ENCODE measurements at places on chromosomes 11 and 22.

DNA sequence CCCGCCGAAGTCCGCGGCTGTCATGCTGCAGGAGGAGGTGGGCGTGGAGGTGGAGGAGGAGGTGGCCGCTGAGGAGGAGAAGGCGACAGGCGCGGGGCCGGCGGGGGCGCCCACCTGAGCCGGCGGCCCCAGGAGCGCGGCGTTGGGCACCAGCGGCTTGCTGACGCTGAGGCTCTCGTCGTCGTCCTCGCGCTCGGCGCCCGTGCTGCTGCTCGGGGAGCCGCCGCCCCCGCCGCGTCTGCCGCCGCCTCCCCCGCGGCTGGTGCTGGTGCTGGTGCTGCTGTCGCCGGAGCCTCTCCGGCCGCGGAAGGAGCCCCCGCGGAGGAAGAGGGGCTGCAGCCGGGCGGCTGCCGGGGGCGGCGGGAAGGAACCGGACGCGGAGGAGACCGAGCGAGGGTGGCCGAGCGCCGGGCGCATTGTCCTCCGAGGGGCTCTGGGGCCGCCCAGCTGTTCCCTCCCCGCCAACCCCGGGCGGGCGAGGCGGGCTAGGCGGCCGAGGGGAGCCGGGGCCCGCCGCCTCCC lies 388 bp downstream of the TMEM121B start:
- DNase-seq: no peak

GRCh38 chr11:105074166-105074530 lies 29.0 kb upstream of the CARD16 start:
- no peak for DNase-seq

- DNase-seq: no peak
Observed at GRCh38 chr11:131998020-131998419, 627.6 kb downstream of the NTM start.

GRCh38 chr11:100730266-100730665 lies 43.2 kb downstream of the ARHGAP42 start:
- peak; percentile 34 for DNase-seq

- DNase-seq: no peak
Observed at GRCh38 chr11:119108146-119108856, 1.2 kb downstream of the C2CD2L start.

- no peak for DNase-seq
Observed at GRCh38 chr11:87116185-87116584, 78.5 kb downstream of the TMEM135 start.

DNA sequence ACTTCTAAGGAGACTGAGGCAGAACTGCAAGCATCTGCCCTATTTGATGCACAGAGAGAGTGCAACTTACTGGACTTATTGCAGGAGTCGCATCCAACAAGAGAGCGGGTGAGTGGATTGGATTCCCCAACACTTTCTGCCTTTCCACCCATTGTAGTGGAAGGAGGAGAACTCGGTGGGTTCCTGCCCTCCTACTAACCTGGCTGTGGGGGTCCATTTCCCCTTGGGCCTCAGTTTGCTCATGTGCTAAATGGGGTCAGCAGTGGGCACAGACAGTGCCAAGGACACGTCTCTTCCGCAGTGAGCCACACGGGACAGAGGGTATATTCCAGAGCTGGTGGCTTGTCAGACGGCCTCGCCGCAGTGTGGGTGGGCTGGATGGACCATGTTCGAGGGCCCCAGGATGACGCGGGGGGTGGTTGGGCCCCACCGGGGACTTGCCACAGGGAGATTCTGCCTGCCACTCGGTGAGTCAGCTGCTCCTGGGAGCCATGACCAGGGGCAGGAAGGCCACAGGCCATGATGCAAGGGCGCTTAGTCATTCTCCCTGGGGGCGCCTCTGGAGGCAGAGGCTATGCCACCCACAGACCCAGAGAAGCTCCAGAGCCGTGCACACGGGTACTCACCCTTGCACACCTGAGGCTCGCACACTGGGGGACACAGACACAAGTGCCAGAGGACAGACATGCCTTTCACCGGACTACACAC lies 8.2 kb downstream of the ALX4 start:
- DNase-seq: no peak

- no peak for DNase-seq
Observed at GRCh38 chr11:61919705-61920631, 2.6 kb upstream of the RAB3IL1 start.

DNA sequence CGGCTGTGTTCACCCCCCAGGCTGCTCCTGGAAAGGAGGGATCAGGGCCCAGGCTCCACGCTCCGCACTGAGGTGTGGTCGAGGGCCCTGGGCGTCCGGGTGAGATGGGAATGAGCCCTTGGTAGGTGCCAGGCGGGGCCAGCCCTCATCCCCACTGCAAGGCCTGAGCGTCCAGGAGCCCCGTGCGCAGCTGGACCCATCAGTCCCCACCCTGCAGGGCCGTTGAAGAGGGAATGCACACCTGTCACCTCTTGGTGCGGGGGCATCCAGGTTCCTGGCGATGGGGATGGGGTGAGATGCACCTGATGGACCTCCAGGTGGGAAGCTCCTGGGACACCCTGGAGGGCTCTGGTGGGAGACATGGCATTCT lies 72.2 kb downstream of the KCNQ1 start:
- DNase-seq: no peak

GRCh38 chr11:1531449-1532013 lies 40.5 kb downstream of the DUSP8 start:
- DNase-seq: no peak

Measured in AG04449 (cell line).